ENCODE measurements at places on chromosomes 4 and X. TPM values are rescaled to one million over a fixed set of nuclear protein-coding genes. Genes with fewer than 3 reads are reported as not detected.

- no peak for DNase-seq
These were observed 286.1 kb downstream of the INPP4B start for GRCh38 chr4:142559986-142560385.

- no peak for DNase-seq
These were observed 132.1 kb upstream of the NEIL3 start for GRCh38 chr4:177177541-177178081.

GRCh38 chr4:84529169-84529751 lies 30.2 kb upstream of the NKX6-1 start:
- DNase-seq: no peak

- no peak for DNase-seq
These were observed 41.4 kb upstream of the USP9X start for GRCh38 chrX:41043674-41044345.

DNA sequence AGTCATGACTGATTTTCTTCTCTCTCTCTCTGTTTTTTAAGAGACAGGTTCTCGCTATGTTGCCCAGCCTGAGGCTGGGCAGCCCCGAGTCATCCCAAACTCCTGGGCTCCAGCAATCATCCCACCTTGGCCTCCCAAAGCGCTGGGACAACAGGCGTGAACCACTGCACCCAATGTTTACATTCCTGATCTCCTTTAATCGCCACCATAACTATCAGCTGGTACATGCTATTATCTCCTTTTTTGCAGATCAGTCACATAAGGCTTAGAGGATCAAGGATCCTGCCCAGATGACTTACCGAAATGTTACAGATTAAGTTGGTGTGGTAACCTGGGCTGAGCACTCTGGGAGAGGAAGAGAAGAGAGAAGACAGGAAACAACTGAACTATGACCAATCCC lies 1.5 kb upstream of the USP46 start:
- no peak for DNase-seq

DNA sequence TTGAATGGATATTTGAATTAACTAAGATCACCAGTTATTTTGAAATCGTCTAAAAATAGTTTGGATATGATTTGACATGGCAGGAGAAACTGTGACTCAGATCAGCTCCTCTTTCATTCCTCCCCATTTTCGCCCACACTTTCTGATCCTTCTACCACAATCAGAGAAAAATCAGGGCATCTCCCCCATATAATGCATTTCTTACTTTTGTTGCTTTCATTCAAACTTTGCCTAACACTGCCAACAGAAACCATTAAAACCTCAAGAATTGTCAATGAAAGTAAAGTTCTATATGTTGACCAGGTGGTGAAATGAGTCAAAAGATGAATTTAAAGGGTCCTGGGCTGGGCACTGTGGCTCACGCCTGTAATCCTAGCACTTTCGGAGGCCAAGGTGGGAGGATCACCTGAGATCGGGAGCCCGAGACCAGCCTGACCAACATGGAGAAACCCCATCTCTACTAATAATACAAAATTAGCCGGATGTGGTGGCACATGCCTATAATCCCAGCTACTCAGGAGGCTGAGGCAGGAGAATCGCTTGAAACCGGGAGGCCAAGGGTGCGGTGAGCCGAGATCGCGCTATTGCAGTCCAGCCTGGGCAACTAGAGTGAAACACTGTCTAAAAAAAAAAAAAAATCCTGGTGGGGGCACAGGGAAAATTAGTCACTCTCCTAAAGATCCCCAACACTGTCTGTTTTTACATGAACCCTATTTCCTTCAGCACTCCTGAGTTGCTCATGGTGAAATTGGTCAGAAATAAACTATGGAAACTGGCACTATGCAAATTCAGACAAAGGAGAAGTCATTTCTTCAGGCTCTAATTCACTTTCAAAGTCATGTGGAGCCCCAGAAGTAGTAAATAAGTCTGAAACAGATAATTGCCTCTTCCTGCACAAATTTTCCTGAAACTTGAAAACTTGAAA lies 122.8 kb upstream of the NOCT start:
- DNase-seq: no peak

DNA sequence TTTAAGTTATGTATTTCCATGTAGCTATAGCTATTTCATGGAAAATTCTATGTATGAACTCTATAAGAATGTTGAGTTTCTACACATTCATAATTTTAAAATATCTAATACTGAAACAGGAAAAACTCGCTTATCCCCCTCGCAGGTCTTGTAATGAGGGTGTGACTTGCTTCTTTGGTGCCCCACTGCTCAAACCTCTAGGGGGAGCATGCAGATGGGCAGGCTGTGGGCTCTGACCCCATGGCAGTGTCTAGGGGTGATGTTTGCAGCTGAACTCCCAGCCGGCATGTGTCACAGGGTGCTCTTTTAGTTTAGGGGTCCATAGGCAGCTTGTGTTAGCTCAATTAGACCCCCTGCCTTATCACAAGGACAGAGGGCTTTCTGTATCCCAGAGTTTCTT lies 1825.7 kb upstream of the ADGRL3 start:
- no peak for DNase-seq

The PCDH7 gene
- total RNA-seq: 0.25 TPM

Data from pancreas (tissue), 10 donors.